Activated T-helper 9 cell treated with anti-CD3 and anti-CD28 coated beads, Interleukin-2, amount 50 U/mL, for 16 hours (primary cell): ENCODE measurements at places on chromosomes 2 and 18.

GRCh38 chr18:27688581-27688980 is 488.3 kb downstream of the CDH2 start:
- no peak for DNase-seq

- no peak for DNase-seq
Measured at GRCh38 chr2:241150660-241151530, 628 bp downstream of the PPP1R7 start.

- no peak for DNase-seq
Measured at GRCh38 chr2:58427572-58428095, 186.5 kb upstream of the FANCL start.

GRCh38 chr2:7077660-7078267 is 160.6 kb downstream of the RNF144A start:
- DNase-seq: no peak

- DNase-seq: no peak
Measured at GRCh38 chr2:53515435-53516332, 251.9 kb upstream of the CHAC2 start.

GRCh38 chr2:25505622-25506021 is 163.9 kb upstream of the DNMT3A start:
- DNase-seq: no peak

GRCh38 chr2:120105360-120105759 is 92.5 kb downstream of the EPB41L5 start:
- no peak for DNase-seq

DNA sequence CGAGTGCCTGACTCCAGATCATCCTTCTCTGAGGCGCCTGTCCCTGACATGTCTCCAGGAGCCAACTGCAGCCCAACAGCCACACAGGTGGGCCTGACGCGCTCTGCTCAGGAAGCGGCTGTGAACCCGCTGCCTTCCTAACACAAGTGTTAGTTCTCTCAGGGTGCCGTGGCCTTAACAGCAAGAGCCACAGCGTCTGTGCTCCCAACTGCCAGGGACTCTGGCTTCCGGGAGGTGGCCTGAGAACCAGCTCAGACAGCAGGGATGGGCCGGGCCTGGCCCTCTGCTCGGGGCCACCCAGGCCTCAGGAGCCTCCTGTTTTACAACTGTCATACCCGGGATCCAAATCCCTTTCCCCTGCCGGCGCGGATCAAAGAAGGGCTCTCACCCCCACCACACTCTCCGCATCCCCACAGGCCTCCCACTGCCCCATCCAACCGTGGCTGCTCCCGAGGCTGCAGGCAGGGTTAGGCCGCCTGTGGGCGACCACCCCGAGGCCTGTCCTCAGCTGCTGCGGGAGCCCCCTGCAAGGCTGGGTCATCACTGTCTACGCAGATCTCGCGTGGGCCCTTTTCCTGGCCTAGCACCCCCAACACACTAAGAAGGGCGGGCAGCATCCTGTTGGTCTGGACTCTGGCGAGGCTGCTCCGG is 114.2 kb upstream of the ZNF236 start:
- DNase-seq: no peak

DNA sequence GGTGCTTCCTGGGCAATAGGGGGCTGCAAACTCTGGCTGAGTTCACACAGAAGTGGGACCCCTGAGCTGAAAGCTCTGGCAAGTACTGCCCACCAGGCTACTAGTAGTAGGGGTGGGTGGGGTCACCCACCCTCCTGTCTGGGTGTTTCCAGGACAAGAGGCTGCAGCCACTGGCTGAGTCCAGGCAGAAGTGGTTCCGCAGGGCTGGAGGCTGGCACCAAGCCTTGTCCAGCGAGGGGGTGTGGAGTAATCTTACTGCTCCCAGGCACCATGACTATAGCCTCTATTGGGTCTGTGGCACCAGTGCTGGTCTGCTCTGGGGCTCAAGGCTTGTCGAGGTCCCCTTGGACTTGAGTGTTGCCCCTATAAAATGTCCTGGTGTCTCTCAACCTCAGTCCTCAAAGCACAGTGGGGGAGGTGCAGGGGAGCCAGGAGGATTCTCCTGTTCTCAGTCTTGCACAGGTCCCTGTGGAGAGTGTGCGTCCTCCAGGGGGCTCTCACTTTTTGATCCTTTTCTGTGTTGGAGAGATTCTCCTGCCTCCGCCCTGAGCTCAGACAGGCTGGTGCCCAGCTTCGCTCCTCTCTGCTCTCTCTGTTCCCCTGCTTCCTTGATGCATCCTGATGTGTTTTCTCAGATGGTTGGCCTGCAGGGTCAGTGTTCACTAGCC is 48.1 kb downstream of the NUP35 start:
- DNase-seq: no peak

DNA sequence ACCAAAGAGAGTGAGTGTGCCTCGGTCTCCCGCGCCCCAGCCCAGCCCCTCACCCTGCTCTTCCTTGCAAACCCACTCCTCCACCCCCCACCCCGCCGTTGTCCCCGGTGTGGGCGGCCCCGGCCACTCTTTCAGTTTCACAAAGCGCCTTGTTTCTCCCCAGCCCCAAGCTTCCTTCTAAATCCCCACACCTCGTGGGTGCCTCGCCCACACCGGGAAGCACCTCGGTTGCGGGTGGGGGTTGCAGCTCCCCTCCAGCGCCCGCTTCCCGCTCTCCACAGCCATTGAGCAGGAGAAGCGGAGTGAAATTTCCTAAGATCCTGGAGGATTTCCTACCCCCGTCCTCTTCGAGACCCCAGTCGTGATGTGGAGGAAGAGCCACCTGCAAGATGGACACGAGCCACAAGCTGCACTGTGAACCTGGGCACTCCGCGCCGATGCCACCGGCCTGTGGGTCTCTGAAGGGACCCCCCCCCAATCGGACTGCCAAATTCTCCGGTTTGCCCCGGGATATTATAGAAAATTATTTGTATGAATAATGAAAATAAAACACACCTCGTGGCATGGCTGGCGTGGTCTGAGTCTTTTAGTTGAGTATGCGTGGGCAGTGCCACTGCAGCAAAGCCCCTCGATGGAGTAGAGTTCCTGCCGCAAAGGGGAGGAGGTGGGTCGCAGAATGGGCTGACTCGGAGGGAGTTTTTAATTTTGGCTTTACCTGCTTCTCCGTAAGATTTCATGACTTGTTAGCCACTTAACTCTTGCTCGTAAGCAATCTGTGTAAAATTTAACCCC is 848 bp downstream of the TMSB10 start:
- DNase-seq: peak; percentile 52

GRCh38 chr18:6313415-6313814 is 101.3 kb downstream of the L3MBTL4 start:
- no peak for DNase-seq

GRCh38 chr18:12640881-12641200 is 17.1 kb downstream of the SPIRE1 start:
- no peak for DNase-seq

DNA sequence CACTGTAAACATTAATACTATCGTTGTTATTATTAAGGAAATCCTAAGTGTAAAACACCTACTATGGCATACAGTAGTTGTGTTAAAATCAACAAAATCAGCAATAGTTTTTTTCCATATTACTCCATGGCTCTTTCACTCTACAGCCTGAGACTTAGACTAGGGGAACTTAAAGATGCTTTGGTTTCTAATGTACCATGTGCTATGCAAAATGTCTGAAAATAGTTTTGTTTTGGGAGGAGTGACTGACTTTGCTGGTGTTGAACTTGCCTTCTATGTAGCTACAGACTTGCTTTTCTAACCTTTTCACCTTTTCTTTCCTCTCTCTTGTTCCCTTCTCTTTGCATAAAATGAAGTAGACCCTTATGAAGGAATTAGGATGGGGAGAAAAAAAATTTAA is 159.0 kb upstream of the CCDC195 start:
- no peak for DNase-seq

DNA sequence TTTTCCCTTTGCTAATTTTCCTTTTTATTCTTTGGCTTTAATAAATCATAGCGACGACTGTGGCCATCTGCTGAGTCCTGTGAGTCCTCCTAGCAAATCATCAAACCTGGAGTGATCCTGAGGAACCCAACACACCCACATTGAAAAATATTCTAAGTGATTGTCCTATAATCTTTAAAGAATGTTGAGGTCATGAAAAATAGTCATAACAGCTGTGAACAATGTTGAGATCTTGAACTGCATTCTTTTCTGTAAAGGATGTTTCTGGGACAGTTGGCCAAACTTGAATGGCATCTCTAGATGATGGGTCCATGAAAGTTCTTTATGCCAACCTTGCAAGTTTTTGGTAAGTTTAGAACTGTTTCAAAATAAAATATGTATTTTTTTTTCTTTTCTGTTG is 53.2 kb upstream of the ADAM23 start:
- no peak for DNase-seq

DNA sequence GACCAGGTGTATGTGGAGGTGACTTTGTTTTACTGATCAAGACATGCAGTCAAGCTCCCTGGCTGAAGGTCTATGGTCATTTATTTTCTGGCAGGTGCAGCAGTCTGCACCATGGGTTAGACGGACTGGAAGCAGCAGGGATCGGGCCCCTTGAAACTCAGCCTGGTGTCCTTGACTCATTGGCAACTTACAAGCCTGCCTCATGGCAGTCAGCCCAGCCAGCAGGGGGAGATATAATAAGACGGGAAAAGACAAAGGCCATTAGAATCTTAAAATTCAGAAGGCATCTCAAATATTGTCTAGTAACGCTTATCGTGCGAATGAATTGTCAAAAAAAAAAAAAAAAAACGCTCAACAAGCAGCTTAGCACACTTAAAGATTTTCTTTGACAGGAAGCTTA is 308.2 kb downstream of the EN1 start:
- DNase-seq: no peak

- DNase-seq: no peak
Measured at GRCh38 chr2:140011287-140011686, 1231.1 kb upstream of the NXPH2 start.

DNA sequence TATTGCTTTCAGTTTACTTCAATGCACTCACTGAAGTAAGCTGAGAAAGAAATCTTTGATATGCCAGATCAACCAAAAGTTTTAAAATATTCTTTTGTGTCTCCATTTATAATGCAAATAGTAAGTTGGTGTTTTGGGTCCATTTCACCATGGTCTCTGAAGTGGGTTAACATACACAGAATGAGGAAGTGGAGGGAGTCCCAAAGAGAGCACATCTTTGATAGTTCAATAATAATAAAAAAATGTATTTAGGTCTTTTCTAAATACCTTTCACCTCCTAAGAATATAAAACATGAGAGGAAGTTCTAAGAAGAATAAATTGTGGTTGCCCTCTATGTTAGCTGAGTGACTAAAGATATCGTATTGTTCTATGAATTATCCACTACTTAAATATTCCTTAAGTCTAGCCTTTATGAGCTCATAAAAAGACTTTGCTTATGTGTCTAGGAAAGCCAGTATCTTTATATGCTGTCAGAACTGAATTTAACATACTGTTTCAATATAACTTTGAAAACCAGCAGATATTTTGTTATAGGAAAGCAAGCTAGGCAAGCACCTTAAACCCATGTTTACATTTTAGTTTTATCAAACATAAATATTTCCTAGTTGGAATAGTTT is 148.7 kb upstream of the ZEB2 start:
- no peak for DNase-seq

DNA sequence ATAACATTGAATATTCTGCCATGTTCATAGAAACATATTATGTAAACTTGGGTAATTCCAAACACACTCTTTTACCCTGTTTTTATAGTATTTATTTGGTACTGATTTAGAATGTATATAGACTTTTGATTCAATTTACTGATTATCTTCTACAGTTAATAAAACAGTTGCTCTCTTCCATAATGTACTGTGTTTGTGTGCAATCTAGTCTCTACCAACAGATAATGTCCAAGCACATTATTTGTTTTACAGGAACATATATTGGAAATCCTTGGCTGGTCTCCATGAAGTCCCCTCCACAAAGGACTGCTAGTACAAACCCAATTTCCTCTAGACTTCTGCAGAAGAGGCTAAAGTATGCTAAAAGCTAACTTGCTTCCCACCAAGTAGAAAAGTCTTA is 386.6 kb downstream of the RND3 start:
- no peak for DNase-seq

DNA sequence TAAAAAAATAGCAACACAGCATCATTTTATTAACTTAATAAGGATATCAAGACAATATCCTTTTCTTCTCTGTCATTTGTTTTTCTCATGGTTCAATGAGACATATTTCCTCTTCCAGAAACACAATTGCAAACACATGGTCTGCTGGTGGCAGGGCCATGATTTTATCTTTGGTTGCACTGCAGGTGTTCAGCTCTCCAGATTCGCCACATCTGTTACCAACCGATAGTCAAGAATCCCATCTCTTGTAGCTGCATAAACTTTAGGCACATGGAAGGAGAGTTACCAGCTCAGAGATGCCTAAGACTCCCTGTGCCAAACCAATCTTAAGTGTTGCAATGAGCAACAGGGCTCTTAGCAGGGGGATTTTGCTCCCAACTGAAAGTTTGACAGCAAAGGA is 1303.2 kb upstream of the CELF4 start:
- no peak for DNase-seq

- DNase-seq: no peak
Measured at GRCh38 chr2:239539083-239539775, 138.4 kb upstream of the HDAC4 start.

GRCh38 chr18:22223254-22223964 is 54.0 kb downstream of the GATA6 start:
- DNase-seq: no peak

GRCh38 chr18:78584459-78585022 is 395.1 kb upstream of the SALL3 start:
- DNase-seq: no peak

GRCh38 chr2:38557981-38558380 is 44.7 kb downstream of the HNRNPLL start:
- DNase-seq: no peak

DNA sequence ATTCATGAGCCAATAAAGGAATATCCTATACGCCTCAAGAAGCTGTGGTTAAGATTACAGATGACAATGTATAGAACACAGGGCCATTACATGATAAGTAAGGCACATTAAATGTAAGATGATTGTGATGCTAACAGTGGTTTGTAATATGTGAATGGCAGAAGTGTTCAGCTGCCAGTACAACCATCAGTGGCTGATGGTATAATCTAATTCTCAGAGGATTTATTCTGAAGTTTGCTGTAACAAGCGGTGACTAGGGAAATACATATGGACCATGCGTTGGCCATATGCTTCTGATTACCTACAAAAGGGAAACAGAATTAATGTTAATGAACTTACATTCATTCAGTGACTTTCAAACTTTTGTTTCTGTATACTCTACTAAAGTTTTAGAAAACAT is 750.8 kb upstream of the KLHL29 start:
- DNase-seq: no peak

DNA sequence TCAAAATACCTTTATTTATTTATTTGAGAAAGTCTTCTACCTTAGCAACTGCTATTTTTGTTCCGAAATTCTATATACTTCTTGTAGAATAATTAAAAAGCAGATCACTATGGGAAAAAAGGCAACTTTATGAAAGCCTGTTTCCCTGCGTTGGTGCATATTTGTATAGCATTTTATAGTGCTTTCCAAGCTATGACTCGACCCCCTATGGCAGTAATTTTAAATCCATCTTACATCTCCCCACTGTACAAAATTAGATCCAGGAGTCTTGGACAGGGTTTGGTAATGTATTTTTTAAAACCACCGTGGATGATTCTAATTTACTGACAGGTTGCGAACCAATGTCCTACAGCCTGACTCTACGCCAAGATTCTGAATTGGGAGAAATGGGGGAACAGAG is 10.1 kb downstream of the TANK start:
- no peak for DNase-seq
